MCF 10A (cell line): ENCODE measurements at places on chromosomes 3 and 15. TPM values are rescaled to one million over a fixed set of nuclear protein-coding genes. Genes with fewer than 3 reads are reported as not detected.
A peak's percentile ranks its signal among the peaks of the same experiment; 100 is the strongest.

DNA sequence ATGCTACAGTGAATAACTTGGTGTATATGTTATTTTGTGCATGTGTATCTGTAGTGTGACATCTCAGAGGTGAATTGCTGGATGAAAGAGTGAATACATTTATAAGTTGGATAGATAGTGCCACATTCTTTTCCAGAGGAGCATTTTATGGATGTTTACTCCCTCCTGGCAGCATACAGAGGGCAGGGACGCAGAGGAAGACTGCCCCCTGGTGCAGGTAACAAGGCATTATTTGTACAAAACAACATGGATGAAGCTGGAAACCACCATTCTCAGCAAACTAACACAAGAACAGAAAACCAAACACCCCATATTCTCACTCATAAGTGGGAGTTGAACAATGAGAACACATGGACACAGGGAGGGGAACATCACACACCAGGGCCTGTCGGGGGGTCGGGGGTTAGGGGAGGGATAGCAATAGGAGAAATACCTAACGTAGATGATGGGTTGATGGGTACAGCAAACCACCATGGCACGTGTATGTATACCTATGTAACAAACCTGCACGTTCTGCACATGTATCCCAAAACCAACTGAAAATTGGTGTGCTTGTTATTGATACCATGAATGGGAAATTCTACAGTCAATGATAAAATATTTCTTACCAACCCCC is 57.9 kb upstream of the CTXND1 start:
- peak; percentile 43 for DNase-seq
- no peak overlapping the region for H3K4me3 ChIP-seq
- H3K27ac ChIP-seq = no peak overlapping the region
- peaks cover 17% of the 10 kb centered on the region for H3K27me3 ChIP-seq
- no peaks in the 10 kb centered on the region for H3K36me3 ChIP-seq

The FOXL2NB gene
- 0.14 and 0.20 TPM in 2 replicates for total RNA-seq

DNA sequence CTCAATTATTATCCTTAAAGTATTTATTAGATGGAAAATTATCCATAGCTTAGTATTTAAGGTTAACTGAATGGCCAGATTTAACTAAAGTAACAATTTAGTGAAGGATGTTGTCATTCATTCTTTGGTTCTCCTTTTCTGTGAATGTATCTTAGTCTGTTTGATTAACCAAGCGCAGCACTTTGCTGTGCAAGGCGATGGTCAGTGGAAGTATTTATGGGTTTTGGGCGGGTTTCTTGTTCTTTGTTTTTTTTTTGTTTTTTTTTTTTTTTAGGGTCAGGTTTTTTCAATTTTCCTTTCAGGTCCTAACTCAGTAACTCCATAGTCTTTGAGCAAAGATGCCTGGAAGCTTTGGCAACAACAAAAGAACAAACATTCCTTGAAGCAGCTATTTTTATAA is 328.8 kb downstream of the PTPRG start:
- no peaks in the 10 kb centered on the region for H3K27me3 ChIP-seq
- no peak overlapping the region for H3K4me3 ChIP-seq
- peaks cover 12% of the 10 kb centered on the region for H3K36me3 ChIP-seq
- no peak for DNase-seq
- no peak overlapping the region for H3K27ac ChIP-seq
- H3K4me1 ChIP-seq = peaks cover 7% of the 10 kb centered on the region

GRCh38 chr3:129892857-129893580 is 492 bp downstream of the TMCC1 start:
- peak overlapping the region; percentile 81 for H3K27ac ChIP-seq
- H3K4me3 ChIP-seq = peak overlapping the region; percentile 92
- H3K4me1 ChIP-seq = peaks cover 40% of the 10 kb centered on the region
- H3K27me3 ChIP-seq = no peaks in the 10 kb centered on the region
- DNase-seq = peak; percentile 55

The GPR87 gene
- 41.9 and 51.8 TPM in 2 replicates for total RNA-seq

GRCh38 chr15:101530224-101530958 is 40.9 kb upstream of the PCSK6 start:
- H3K4me3 ChIP-seq = no peak overlapping the region
- no peak for DNase-seq
- H3K27ac ChIP-seq = no peak overlapping the region

- peaks cover 38% of the 10 kb centered on the region for H3K36me3 ChIP-seq
- H3K4me3 ChIP-seq = no peak overlapping the region
- H3K27me3 ChIP-seq = no peaks in the 10 kb centered on the region
These were observed 222.3 kb upstream of the LRRFIP2 start for GRCh38 chr3:37396731-37397130.

- peak; percentile 75 for DNase-seq
- no peaks in the 10 kb centered on the region for H3K27me3 ChIP-seq
- H3K27ac ChIP-seq = peak overlapping the region; percentile 35
- no peak overlapping the region for H3K4me3 ChIP-seq
- H3K4me1 ChIP-seq = peaks cover 48% of the 10 kb centered on the region
- no peaks in the 10 kb centered on the region for H3K36me3 ChIP-seq
These were observed 24.1 kb downstream of the SMAD3 start for GRCh38 chr15:67089217-67090193.

GRCh38 chr15:39132070-39132469 is 448.8 kb upstream of the THBS1 start:
- no peak overlapping the region for H3K27ac ChIP-seq
- DNase-seq = peak; percentile 54
- H3K4me1 ChIP-seq = peaks cover 21% of the 10 kb centered on the region
- no peak overlapping the region for H3K4me3 ChIP-seq
- H3K36me3 ChIP-seq = peaks cover 4% of the 10 kb centered on the region

The TOPAZ1 gene
- not detected in 2 replicates for total RNA-seq

The RBMS3 gene
- total RNA-seq = 65.5 and 74.2 TPM in 2 replicates

- no peaks in the 10 kb centered on the region for H3K27me3 ChIP-seq
- H3K4me3 ChIP-seq = no peak overlapping the region
- DNase-seq = no peak
- H3K27ac ChIP-seq = no peak overlapping the region
These were observed 102.5 kb upstream of the SPRED1 start for GRCh38 chr15:38150148-38150547.

GRCh38 chr3:134503266-134503665 is 17.4 kb downstream of the CEP63 start:
- no peak overlapping the region for H3K27ac ChIP-seq
- no peak for DNase-seq
- peaks cover 12% of the 10 kb centered on the region for H3K4me1 ChIP-seq
- peaks cover 30% of the 10 kb centered on the region for H3K36me3 ChIP-seq

GRCh38 chr15:68542348-68542747 is 36.4 kb upstream of the CORO2B start:
- H3K4me1 ChIP-seq = peaks cover 13% of the 10 kb centered on the region
- H3K27me3 ChIP-seq = no peaks in the 10 kb centered on the region
- H3K36me3 ChIP-seq = no peaks in the 10 kb centered on the region
- H3K27ac ChIP-seq = no peak overlapping the region
- DNase-seq = no peak

The CCK gene
- total RNA-seq = not detected in 2 replicates

GRCh38 chr3:72485641-72486040 is 362.6 kb downstream of the SHQ1 start:
- H3K27ac ChIP-seq = no peak overlapping the region
- H3K4me1 ChIP-seq = peaks cover 37% of the 10 kb centered on the region
- H3K36me3 ChIP-seq = peaks cover 6% of the 10 kb centered on the region
- H3K27me3 ChIP-seq = no peaks in the 10 kb centered on the region
- H3K4me3 ChIP-seq = no peak overlapping the region

GRCh38 chr3:168883145-168883544 is 780.4 kb downstream of the MECOM start:
- H3K4me3 ChIP-seq = no peak overlapping the region
- DNase-seq = no peak
- H3K4me1 ChIP-seq = peaks cover 6% of the 10 kb centered on the region
- no peak overlapping the region for H3K27ac ChIP-seq

The GOLGA6L4 gene
- 1.9 and 2.3 TPM in 2 replicates for total RNA-seq

GRCh38 chr3:60578936-60579335 is 672.3 kb downstream of the FHIT start:
- H3K27me3 ChIP-seq = no peaks in the 10 kb centered on the region
- no peak overlapping the region for H3K27ac ChIP-seq
- H3K4me3 ChIP-seq = no peak overlapping the region
- H3K4me1 ChIP-seq = peaks cover 7% of the 10 kb centered on the region
- no peaks in the 10 kb centered on the region for H3K36me3 ChIP-seq

DNA sequence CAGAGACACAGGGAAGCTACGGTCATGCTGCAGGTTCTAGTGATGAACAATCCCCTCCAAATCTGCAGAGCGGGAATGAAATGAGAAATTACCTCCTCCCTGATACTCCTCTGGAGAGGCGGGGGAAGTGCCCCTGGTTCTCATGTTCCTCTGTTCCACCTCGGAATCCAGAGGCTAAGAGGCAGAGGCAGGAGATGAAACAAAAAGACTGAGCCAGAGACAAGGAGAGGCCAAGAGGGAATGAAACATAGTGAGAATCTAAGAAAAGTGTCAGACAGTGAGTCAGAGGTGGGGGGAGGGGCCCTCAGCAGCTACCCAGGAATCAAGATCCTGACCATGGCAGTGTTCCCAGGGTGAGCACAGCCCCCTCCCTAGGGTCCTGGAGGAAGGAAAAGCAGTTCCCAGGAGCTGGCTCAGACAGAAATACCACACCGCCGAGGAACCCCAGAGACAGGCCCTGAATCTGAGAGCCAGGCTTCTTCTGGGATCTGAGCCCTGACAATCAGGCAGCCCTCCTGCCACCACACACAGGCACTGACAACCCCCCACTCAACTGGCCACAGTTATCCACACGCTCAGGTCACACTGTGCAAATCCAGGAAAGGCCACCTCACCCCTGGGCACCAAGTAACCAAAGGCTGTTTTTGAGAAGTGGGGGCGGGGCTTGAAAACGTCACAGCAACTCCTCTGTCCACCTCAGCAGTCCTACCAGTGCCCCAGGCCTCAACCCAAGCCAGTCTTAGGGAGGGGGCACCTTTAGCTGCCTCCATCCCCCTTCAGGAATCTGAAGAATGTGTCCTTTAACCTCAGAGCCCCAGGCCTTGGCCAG is 2.4 kb downstream of the CSRNP1 start:
- H3K36me3 ChIP-seq = peaks cover 10% of the 10 kb centered on the region
- H3K4me1 ChIP-seq = peaks cover 72% of the 10 kb centered on the region
- peak overlapping the region; percentile 97 for H3K4me3 ChIP-seq
- peak; percentile 95 for DNase-seq

DNA sequence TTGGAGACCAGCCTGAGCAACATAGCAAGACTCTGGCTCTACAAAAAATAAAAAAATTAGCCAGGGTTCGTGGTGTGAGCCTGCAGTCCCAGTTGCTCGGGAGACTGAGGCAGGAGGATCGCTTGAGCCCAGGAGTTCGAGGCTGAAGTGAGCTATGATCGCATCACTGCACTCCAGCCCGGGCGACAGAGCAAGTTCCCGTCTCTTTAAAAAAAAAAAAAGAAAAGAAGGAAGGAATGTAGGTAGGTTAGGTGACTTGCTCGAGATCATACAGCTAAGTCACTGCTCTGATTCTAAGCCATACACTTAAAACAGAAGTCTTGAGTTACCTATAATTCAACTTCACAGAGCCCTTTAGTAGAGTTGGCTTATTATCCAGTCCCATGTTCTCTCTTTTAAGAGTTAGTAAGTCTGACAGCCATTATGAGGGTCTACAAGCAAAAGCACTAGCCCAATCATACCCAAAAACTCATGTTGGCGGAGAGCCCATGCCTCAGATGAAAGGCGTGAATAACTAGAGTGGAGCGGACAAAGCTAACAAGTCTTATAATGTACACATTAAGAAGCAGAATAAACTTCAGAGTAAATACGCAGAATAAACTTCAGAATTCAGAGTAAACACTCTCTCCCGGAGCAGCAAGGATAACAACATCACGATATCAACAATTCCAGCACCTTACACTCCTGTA is 768 bp downstream of the AAGAB start:
- peak overlapping the region; percentile 99 for H3K27ac ChIP-seq
- H3K4me3 ChIP-seq = peak overlapping the region; percentile 97
- H3K4me1 ChIP-seq = peaks cover 19% of the 10 kb centered on the region

- H3K27ac ChIP-seq = peak overlapping the region; percentile 63
- H3K27me3 ChIP-seq = no peaks in the 10 kb centered on the region
These were observed 283.0 kb upstream of the VEPH1 start for GRCh38 chr3:157786211-157786610.

The PLA2G4D gene
- total RNA-seq = not detected in 2 replicates

GRCh38 chr3:138638641-138639040 is 30.1 kb downstream of the FAIM start:
- H3K27ac ChIP-seq = no peak overlapping the region
- no peak overlapping the region for H3K4me3 ChIP-seq
- DNase-seq = no peak
- no peaks in the 10 kb centered on the region for H3K27me3 ChIP-seq
- H3K36me3 ChIP-seq = peaks cover 10% of the 10 kb centered on the region

DNA sequence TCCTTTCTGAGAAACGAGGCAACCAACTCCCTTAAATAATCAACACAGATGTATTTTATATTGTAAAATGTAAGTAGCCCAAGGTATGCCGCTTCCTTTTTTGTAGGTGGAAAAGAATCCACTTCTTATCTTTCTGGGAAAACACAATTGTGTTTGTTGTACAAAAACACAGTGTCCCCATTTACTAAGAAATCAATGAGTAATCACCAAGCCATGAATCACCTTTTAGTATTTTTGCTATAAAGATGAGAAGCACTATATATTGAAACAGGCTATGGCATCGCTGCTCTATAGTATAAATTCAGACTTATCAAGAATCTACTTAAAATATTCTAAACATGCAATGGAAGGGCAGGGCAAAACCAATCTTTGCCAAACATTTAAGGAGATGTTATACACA is 104.0 kb downstream of the TNIK start:
- peak; percentile 12 for DNase-seq
- peaks cover 52% of the 10 kb centered on the region for H3K4me1 ChIP-seq
- H3K27ac ChIP-seq = no peak overlapping the region
- H3K36me3 ChIP-seq = no peaks in the 10 kb centered on the region
- H3K27me3 ChIP-seq = no peaks in the 10 kb centered on the region
- H3K4me3 ChIP-seq = no peak overlapping the region

DNA sequence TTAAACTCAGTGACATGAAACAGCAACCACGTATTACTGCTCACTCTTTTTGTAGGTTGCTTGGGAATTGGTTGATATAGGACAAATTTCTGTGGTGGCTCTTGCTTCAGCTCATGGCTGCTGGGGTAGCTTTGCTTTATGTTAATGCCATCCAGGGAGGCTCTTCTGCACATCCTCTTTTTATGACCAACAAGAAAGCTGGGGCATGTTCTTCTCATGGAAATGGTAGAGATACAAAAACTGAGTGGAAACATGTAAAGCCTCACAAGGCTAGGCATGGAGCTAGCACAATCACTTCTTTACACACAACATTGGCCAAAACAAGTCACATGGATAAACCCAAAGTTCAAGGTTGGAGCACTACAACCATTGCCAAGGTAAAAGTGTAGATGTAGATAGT is 176.8 kb downstream of the NECTIN3 start:
- no peak overlapping the region for H3K27ac ChIP-seq
- H3K4me3 ChIP-seq = no peak overlapping the region
- no peaks in the 10 kb centered on the region for H3K27me3 ChIP-seq
- DNase-seq = no peak
